ENCODE measurements at places on chromosomes 4 and X. TPM values are rescaled to one million over a fixed set of nuclear protein-coding genes. Genes with fewer than 3 reads are reported as not detected.

Gene PABPC4L
- 2.7 TPM for total RNA-seq

Gene MAGEA1
- not detected for total RNA-seq

Gene FGB
- not detected for total RNA-seq

Gene MAGEA9B
- not detected for total RNA-seq

Gene EPHA5
- total RNA-seq: 0.59 TPM

Gene MRFAP1L1
- total RNA-seq: 38.0 TPM

Gene MXRA5
- total RNA-seq: 20.9 TPM

Gene TMSB15C
- 3.2 TPM for total RNA-seq

Gene NALF2
- not detected for total RNA-seq

Gene TMPRSS11B
- not detected for total RNA-seq

Gene LRP2BP
- 1.4 TPM for total RNA-seq

Gene XAGE1A
- not detected for total RNA-seq
